SK-N-DZ (cell line): ENCODE measurements at places on chromosomes 4 and X.
A peak's percentile ranks its signal among the peaks of the same experiment; 100 is the strongest.

- DNase-seq = no peak
Measured at GRCh38 chrX:75155447-75155826, 646 bp downstream of the ABCB7 start.

GRCh38 chrX:21986596-21986995 lies 45.5 kb upstream of the PHEX start:
- DNase-seq = no peak

- no peak for DNase-seq
Measured at GRCh38 chr4:86522349-86522748, 71.8 kb upstream of the PTPN13 start.

GRCh38 chr4:74948236-74948635 lies 15.3 kb downstream of the PARM1 start:
- DNase-seq = no peak

DNA sequence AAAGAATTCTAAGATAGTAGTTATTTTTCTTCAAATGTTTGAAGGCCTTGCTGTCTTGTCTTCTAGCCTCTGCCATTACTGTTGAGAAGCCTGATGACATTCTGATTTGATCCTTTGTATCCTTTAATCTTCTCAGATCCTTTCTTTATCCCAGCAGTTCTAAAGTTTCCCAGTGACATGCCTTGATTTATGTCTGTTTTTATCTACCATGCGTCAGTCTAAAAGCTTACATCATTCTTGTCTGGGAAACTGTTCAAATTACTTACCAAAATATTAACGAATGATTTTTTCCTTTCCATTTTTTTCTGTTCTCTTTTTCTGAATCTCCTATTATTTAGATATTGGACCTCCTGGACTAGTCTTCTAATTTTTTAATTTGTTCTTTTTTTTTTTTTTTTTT lies 78.3 kb upstream of the HELT start:
- DNase-seq = no peak

DNA sequence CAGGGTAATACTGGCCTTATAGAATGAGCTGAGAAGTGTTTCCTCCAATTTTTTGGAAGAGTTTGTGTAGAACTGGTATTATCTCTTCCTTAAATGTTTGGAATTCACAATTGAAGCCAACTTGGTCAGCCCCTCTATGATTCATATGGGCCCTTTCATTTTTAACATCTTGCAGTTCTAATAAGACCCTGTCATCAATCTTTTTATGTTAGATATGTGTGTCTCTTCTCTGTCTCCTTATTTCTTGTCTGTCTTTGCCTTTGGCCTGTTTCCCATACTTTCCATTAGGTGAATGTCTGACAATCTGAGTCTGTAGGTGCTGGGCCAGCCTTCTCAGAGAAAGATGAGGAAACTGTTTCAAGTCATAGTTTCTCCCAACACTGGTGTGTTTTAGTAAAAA lies 88.7 kb downstream of the SLC16A2 start:
- no peak for DNase-seq

- DNase-seq = peak; percentile 4
Measured at GRCh38 chrX:132983496-132983895, 25.1 kb upstream of the HS6ST2 start.

GRCh38 chr4:80012291-80012690 lies 60.7 kb downstream of the ANTXR2 start:
- no peak for DNase-seq

DNA sequence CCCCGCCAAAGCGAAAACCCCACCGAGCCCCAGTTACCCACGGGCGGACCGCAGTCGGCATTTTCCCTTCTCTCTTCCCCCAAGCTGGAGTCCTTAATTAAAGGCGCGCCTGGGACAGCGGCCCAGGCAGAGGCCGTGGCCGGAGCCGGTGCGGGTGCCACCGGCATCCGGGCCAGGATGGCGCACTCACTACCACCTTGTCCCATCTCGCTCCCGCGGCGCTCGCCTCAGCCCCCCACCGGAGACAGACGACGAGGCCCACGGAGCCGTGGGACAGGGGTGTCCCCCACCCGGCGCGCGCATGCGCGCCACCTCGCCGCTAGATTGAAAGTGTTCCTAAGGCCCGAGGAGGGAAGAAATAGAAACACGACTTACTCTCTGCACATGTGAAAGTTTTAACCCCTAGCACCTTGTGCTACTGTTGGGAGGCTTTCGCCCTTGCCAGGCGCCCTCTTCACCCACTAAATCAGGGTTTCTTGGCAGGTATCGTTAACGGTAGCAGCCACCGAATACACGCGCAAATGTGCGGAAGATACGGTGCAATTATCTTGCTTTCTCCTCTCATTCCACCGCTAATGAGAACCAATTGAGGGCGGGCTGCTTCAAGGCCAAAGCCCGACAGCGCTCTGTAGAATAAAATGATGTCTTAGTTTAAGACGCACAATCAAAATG lies 64.3 kb upstream of the CCDC160 start:
- no peak for DNase-seq

DNA sequence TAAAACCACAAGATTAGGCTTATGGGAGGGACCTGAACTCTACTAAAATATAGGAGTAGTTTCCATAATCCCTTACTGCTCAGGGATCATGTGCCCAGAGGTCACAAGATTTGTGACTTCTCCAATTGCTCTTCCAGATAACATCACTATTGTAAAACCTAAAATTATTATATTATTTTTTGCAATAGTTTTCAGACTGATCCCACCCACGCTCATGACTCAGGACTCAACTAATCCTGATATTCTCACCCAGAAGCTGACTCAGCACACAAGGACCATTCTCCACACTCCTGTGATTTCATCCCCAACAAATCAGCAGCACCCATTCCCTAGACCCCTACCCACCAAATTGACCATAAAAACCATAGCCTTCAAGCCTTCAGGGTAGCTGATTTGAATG lies 24.0 kb upstream of the RPL34 start:
- DNase-seq = no peak

GRCh38 chr4:98619180-98619579 lies 39.2 kb downstream of the TSPAN5 start:
- no peak for DNase-seq

DNA sequence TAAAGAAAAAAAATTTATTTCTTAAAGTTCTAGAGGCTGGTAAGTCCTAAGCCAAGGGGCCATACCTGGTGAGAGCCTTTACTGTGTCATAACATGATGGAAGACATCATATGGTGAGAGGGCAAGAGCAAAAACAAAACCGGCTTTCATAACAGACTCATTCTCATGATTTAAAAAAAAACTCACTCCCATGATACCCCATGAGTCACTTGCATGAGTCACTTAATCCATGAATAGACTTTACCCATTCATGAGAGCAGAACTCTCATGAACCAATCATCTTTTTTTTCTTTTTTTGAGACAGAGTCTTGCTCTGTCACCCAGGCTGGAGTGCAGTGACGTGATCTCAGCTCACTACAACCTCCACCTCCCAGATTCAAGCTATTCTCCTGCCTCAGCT lies 369.7 kb upstream of the DIAPH2 start:
- no peak for DNase-seq

DNA sequence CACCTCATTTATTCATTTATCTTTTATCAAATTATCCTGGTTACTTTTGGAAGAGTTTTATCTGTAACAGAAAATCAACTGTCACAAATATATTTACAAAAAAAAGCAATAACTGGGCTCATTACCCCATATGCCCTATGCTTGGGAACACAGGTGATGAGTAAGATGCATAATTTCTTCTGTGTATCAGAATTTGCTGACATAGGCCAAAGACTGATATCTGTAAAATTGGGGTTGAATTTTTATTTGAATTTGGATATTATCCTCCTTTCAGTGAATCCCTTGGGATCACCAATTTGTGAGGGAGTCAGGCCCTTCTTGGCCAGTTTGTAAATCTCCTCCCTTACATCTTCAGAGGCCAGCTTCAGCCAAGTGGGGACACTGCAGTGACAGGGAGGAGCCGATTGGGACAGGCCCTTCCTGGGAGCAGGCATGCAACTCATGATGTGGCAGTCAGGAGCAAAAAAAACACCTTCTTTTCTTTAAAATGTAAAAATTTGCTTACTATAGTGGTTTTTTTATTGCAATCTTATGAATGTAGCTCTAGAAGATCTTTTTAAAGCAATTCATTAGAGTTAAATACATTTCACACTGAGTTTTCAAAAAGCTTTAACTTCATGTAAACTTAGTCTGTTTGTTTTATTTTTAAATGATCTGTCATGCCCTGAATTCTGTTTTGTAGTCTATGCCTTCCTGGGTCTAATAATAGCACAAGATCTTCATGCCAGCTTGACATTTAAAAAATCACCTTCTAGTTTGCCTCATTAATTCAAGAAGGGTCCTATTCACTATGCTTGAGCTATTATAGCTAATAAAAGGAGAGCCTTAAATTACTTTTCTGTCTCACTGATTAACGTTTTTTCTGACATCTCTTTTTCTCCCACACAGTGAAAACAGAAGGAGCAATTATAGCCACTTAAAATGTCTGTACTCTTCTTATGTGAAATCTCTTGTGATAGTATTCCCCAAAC lies 136.6 kb upstream of the SPRY1 start:
- DNase-seq = no peak

- DNase-seq = no peak
Measured at GRCh38 chr4:138255917-138256597, 13.9 kb upstream of the SLC7A11 start.

- peak; percentile 74 for DNase-seq
Measured at GRCh38 chrX:140918398-140919038, 83.9 kb upstream of the SPANXB1 start.

- DNase-seq = no peak
Measured at GRCh38 chr4:176616151-176616550, 176.6 kb downstream of the VEGFC start.

- no peak for DNase-seq
Measured at GRCh38 chr4:142128529-142128928, 492.1 kb downstream of the IL15 start.

DNA sequence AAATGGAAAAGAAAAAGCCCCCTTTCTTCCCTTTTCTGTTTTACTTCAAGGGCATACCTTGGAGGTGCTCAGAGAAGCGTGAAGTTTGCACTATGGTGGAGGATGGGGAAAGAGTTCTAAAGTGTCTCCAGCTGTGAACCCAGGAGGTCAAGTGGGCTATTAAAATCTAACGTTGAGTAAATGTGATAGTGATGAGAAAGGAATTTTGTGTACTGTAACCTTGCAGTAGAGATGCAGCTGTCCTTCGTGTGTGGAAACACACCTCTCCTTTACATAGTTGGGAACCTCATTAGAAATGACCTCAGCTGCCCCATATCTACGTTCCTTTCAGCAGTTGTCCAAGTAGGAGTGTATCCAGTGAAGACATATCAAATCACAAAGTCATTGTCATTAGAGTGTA lies 26.5 kb downstream of the ADH5 start:
- DNase-seq = no peak

DNA sequence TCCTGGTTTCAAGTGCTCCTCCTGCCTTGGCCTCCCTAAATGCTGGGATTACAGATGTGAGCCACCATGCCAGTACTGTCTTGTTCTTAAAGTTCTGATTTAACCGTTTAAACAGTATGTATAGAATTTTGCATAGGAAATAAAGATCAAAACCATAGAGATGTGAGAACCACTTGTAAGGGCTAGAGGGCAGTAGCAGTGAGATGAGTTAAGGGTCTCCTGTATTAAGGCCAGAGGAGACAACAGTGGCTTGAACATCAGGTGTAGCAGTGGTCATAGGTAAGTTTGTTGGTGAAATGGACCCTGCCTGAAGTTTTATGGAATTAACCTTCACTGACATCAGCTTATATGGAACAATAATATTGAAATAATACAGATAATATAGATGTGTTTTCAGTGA lies 155.7 kb downstream of the SLC4A4 start:
- no peak for DNase-seq

GRCh38 chr4:183320211-183321059 lies at the start of gene CLDN22:
Gene CLDN22, minus strand, starts transcription at chr4:183320276. Its CDS starts 58 bp downstream, at chr4:183320218.
- DNase-seq = peak; percentile 59

DNA sequence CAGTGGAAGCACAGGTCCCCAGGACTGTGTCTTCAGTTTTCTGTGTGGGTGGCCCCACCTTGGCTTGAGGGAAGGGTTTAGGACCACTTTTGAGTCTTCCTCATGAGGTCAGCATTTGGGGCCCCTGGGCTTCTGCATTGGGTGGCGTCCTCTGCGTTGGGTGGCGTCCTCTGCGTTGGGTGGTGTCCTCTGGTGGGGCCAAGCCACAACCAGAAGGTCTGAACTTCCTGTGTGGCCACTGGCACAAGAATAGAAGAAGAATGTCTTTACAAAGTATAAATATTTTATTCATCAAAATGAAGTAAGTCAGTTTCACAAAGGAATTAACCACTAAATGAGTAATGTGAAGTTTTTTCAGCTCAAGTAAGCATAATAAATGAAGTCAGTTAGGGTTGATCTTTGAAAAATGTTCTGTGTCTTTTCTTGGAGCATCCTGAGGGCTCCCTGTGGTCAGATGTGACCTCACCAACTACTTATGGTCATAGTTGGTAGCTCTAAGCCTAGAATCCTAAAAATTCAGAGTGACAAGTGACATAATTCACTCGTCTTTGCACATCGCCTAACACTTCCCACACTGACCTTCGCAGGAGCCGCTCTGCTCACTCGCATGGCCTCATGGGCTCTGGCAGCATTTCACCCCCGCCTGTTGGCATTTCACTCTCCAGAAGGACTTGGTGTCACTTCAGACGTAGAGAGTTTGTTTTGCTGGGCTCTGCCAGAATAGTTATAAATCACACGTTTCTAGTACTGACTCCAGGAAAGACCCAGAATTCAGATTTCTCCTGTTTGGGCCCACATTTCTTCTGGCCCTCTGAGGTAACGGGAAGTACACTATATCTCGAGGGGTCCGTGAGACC lies 39.0 kb upstream of the HGFAC start:
- DNase-seq = no peak

DNA sequence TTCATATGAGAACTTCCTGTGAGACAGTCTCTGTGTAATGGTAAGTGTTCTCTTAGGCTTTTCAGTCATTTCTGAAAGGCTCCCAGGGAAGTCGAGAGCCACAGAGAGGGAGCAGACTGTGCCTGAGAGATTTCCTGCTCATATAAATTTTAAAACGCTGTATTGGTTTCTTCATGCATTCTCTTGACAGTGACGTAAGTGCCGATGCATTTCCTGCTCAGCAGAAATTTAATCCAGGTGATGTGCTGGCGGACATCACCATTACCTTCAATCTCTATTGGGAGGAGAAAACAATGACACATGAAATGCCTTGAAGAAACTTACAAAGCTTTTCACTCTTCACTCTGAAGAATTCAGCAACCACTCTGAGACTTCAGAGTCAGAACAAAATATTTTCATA lies 383.6 kb downstream of the BMPR1B start:
- DNase-seq = no peak

DNA sequence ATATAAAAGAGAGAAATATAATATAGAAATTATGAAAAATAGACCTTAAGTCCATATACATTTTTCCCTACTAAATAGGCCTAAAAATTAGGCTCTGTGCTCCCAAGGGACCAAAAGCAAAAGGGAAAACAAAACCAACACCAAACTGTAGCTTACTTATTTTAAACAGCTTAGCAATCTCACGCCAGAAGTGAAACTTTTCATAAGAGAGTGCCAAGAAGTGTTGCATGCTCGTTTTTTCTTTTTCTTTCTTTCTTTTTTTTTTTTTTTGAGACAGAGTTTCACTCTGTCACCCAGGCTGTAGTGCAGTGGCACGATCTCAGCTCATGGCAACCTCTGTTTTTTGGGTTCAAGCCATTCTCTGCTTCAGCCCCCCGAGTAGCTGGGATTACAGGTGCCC lies 250.4 kb downstream of the TMA16 start:
- no peak for DNase-seq

- DNase-seq = no peak
Measured at GRCh38 chr4:184383497-184384055, 90.8 kb downstream of the IRF2 start.
